Right forelimb (tissue), 1 donor: ENCODE measurements at places on chromosomes 2 and 18.
A peak's percentile ranks its signal among the peaks of the same experiment; 100 is the strongest.

- DNase-seq, result no peak
These were observed 169.5 kb upstream of the COPS8 start for GRCh38 chr2:236916181-236916580.

GRCh38 chr2:172013396-172013795, 13.6 kb downstream of the METAP1D start:
- DNase-seq, result no peak

- no peak for DNase-seq
These were observed 127.4 kb downstream of the RTTN start for GRCh38 chr18:70078106-70078505.

DNA sequence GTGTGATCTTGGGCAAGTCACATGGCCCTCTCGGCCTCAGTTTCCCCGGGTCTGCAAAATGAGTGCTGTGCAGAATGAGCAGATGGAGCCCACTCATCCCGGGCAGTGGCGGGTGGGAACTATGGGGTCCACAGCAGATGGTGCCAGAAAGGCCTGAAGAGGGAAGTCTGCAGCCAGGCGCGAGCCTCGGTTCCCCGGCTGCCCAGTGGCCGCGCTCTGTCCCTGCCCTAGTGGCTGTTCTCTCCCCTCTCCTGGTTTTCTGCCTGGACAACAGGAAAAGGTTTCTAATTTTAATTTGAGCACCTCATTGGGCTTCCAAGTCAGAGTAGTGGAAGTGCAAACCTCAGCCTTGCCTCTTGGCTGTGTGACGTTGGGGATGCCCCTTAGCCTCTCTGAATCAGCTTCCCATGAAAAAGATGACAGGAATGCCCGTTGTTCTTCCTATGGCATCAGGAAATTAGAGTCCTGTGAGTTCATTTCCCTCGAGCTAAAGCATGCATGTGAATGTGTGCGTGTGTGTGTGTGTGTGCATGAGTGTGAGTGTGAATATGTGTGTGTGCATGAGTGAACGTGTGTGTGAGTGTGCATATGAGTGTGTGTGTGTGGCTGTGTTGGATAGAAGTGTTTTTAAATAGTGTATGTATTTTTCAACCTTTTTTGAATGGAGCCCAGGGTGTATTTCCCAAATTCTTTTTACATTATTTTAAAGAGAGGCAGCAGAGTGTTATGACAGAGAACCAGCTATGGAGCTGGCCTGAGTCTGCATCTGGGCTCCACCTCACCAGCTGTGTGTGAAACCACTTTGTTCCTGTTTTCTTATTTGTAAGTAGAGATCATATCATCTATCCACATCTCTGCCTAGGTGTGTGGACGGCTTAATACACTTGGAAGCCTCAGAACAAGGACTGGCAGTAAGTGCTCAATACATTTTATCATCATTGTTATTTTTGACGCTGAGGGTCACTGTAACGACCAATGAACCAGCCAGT, 41.3 kb downstream of the RRM2 start:
- DNase-seq, result peak; percentile 27

GRCh38 chr18:76952747-76953146, 130.4 kb downstream of the ZNF236 start:
- DNase-seq, result no peak

- no peak for DNase-seq
These were observed 18.9 kb upstream of the CD8A start for GRCh38 chr2:86809481-86810121.

- no peak for DNase-seq
These were observed 46.5 kb downstream of the IL1RL2 start for GRCh38 chr2:102233132-102233884.

DNA sequence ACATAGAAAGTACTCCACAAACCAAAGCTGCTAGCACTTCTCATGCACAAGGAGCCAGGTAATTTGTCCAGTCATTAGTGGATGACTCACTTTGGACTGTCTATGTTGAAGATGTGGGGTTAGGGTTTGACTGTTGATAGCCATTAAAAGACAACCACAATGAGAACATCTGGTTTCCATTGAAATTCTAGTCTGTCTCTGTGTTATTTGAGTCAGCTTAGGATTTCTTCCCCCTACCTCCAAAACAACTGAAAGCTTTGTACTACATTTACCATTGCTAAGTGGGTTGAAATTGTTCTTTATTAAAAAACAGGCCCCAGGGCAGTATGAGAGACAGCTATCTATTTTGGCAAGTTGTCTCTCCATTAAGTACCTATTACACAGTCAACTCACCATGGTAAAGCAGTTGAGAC, 50.2 kb upstream of the ANKRD44 start:
- no peak for DNase-seq

DNA sequence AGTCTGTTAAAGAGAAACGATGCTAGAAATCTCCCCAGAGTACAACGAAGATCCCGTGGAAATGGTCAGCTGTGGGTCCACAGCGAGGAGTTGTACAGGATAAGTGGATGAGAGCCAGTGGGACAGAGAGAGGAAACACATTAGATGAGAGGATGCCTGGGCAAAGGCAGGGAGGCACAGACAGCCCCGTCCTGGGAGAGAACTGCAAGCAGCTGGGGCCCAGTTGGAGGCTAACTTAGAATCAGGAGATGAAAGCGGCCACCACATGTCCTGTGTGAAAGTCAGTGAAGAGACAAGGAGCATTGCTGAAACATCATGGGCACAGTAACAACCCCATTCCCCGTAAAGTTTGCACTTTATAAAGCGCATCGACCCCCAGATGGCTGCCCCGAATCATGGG, 157.5 kb downstream of the RAPGEF4 start:
- DNase-seq, result no peak
